Karpas-422 (cell line): ENCODE measurements at places on chromosomes 1 and 21. TPM values are rescaled to one million over a fixed set of nuclear protein-coding genes. Genes with fewer than 3 reads are reported as not detected.
A peak's percentile ranks its signal among the peaks of the same experiment; 100 is the strongest.

DNA sequence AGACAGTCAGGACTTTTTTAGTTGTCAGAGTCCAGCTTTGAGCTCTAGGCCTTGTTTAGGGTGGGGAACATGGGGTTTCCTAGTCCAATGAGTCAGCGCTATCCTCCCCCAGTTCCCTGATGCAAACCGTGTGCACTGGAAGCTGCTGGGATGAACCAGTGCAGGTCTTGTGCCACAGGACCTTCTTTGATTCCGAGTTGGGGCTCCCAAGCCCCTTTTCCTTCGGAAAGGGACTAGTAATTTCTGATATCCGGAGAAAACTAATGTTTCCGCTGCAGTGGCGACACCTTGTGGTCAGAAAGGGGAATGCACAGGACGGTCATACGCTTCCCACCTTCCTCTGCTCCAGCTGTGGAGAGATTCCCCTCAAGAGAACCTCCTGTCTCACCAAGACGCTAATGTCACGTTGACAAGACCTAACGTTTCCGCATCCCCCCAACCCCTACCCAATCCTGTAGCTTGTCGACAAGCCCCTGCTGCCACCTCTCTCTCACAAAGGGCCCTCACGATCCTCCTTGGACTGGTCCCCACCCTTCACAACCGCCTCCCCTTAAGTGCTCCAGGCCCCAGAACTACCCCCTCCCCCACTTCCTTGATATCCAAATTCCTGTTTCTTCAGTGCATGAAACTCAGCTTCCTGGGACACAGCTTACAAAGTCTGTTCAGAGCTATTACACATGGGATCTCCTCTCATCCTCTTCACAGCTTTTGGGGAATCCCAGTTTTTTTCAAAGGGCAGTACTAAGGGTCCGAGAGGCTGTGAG is 30.9 kb downstream of the GPA33 start:
- no peaks in the 10 kb centered on the region for H3K36me3 ChIP-seq
- no peak overlapping the region for H3K4me3 ChIP-seq
- no peaks in the 10 kb centered on the region for H3K27me3 ChIP-seq
- no peak overlapping the region for H3K27ac ChIP-seq

DNA sequence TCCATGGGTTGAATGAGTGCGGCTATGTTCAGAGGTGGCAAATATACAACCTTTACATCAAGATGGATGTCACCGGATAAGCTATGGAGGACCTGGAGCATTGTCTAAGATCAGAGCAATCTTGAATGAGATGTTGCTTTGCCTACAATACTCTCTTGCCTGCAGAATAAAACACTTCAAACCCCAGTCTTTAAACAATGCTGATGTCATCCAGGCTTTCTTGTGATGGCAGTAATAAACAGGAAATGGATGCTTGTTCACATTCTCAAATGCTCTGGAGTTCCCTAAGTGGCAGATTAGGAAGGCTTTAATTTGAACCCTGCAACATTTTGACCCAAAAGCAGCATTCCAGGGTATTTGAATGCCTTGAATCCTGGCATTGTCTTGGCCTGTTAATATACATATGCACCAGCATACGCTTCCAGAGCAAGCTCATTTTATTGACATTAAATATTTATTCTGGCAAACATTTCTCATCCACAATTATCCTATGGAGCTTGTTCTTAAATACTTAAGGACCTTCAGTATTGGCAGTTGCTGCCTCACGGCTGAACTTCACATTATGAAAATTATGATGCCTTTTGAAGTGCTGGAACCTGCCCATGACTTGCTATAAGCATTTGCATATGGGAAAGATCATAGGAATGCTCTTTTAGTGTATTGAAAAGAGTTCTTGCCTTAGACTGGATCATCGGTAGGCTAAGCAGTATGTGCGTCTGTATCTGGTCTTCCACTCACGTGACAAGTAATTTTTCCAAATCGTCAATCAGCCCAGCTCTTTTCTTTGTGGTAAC is 422.7 kb downstream of the SIPA1L2 start:
- H3K27me3 ChIP-seq: no peaks in the 10 kb centered on the region
- H3K4me1 ChIP-seq: no peaks in the 10 kb centered on the region
- no peak overlapping the region for H3K4me3 ChIP-seq
- DNase-seq: no peak
- no peak overlapping the region for H3K27ac ChIP-seq
- H3K36me3 ChIP-seq: no peaks in the 10 kb centered on the region

The HSPB7 gene
- not detected in 2 replicates for total RNA-seq

DNA sequence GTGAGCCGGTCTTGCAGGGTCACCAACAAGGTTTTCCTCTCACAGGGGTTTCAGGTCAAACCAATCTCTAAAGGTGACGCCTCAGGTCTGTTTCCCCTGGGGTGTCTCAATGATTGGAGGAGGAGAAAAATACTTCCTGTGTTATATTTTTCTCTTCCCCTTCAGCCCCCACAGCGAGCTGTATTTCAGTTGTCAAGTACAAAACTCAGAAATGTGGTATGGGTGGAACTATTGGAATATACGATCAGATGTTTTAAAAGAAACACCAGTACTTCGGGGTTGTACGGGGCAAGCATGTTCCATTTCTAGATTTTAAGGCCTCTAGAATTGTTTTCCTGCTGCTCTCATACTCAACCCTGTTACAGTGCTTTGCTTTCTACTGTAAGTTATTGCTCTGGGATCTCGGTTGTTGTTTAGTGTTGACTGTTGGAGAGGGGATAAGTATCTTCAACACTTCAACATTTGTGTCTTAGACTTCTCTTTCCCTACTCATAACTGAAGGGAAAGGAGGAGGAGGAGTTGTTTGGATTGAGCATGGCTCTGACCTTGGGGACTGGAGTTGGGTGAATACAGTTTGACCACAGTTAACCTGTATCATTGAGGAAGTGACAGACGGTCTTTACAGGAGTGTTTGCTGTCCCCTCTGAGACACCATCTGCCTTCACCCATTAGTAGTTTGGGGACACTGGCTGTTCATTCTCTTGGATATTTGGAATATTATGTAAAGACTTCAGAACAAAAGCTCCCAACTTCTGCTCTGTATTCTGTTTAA is 2.0 kb downstream of the MAPKAPK2 start:
- H3K4me3 ChIP-seq: peak overlapping the region; percentile 89
- H3K4me1 ChIP-seq: peaks cover 41% of the 10 kb centered on the region
- H3K27ac ChIP-seq: no peak overlapping the region
- H3K36me3 ChIP-seq: no peaks in the 10 kb centered on the region
- H3K27me3 ChIP-seq: no peaks in the 10 kb centered on the region

GRCh38 chr1:208934933-208935332 is 648.6 kb upstream of the CAMK1G start:
- no peak overlapping the region for H3K27ac ChIP-seq
- no peaks in the 10 kb centered on the region for H3K36me3 ChIP-seq
- DNase-seq: no peak
- no peak overlapping the region for H3K4me3 ChIP-seq
